Nucleus accumbens (tissue), 56 donors: ENCODE measurements at places on chromosomes 11 and 22.

- no peak for DNase-seq
These were observed 16.6 kb downstream of the BTBD10 start for GRCh38 chr11:13446444-13446843.

DNA sequence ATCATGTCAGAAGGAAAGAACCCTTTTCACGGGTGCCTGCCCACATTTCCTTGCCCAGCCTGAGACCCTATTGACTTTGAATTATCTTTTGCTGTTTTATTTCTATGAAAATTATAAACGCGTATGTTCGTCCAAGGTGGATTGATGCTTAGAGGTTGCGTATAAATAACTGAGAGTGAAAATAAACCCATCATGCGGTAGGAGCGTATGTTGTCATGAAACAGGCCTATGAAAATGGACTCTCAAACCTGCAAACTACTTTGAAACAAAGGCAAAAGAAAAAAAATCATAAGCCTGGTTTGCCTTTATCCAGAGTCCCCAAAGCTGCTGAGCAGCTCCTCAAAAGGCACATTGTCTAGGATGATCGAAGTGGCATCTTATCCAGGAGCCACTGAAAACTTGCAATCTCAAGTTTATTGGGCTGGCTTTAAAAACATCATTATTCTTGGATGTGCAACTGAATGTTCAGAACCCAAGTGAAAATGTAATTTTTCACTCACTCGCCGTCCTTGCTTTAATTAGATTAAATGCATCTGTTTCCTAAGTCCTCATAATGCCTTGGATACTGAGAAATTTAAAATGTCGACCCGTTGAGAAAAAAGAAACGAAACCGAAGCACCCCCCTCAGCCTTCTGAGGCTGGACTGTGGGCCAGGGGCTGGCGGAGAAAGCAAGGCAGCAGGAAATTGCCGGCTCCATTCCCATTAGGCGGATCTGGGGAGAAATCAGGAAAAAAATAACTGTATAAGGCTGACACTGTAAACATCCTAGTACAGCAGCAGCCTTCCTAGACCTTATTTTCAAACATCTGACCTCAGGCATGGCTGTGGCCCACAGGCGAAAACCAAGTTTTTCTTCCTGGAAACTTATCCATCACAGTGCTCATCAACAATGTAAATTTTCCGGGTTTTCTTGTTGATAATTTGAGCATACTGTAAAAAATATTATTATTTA, 82.9 kb upstream of the PPARA start:
- no peak for DNase-seq

GRCh38 chr11:58004664-58005063, 19.0 kb upstream of the OR9Q1 start:
- no peak for DNase-seq

GRCh38 chr11:118694185-118694584, 14.7 kb upstream of the TREH start:
- no peak for DNase-seq

- no peak for DNase-seq
These were observed 1.8 kb upstream of the RNF169 start for GRCh38 chr11:74746868-74747267.

DNA sequence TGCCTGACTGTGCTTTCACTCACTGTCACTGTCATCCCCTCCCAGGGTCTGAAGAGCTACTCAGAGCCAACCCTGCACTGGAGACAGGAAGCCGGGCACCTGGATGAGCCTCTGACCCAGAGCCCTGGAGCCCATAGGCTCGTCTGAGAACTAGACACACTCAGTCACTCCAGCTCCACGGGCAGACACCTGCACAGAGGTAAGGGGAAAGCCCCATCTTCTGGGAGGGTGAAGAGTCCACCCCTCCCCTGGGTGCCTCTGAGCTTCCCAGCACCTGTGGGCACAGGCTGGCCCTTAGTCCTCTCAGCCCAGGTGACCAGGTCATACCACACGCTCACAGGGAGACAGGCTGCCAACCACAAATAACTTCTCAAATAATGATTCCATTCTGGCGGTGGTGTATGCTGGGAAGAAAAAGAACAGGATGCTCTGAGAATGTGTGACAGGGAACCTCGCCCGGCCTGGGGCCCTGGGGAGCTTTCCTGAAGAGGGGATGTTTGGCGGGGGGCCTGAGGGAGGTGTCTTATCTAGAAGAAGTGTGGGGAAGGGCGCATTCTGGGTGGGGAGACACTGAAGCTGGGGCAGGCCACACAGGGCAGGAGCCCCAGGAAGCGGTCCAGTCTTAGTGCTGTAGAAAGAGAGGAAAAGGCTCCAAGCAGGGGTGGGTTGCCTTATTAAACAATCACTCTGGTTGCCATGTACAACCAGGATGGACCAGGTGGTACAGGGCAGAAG, 5.3 kb downstream of the CCDC157 start:
- no peak for DNase-seq

- DNase-seq: no peak
These were observed 11.2 kb downstream of the C22orf31 start for GRCh38 chr22:29050457-29050856.

DNA sequence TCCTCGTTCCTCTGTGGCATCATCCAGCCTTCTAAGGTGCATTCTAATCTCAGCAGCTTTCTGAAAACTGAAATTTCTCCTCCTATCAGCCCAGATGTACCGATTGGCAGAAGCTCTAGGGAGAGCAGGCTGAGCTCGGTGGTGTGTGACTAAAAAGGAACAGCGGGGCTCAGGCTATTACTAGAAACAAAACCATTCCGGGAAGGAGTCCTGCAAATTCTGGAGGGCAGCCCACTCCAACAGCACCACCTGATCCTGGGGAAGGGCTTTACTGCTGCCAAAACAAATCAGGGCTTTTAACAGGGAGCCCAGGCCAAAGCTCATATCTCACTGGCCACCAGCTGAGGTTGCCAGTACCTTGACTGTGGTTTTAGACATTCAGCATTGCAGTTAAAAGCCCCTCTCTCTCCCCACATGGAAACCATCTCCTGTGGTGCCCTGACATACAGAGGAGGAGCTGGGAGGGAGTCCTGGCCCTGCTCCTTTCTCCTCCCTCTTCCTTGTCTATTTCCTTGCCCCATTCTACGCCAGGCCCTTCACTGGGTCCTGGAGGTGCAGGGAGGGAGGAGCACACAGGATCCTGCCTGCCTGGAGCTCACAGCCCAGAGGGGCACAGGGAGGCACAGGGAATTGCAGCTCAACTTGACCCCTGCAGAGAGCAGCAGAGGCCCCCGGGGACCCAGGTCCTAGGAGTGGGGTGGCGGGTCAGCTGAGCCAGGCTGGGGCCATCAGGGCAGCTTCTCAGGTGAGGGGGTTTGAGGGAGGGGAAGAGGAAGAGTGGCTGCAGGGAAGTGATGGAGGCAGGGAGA, 889 bp downstream of the PLAAT4 start:
- DNase-seq: peak; percentile 31
